Right cardiac atrium (tissue), 5 donors: ENCODE measurements at places on chromosomes 12 and 14. TPM values are rescaled to one million over a fixed set of nuclear protein-coding genes. Genes with fewer than 3 reads are reported as not detected.
A peak's percentile ranks its signal among the peaks of the same experiment; 100 is the strongest.

GRCh38 chr14:23058654-23059504 lies 1.6 kb upstream of the CDH24 start:
- DNase-seq: peak; percentile 39

- no peak for DNase-seq
Measured at GRCh38 chr12:16583969-16584745, 21.8 kb downstream of the LMO3 start.

- no peak for DNase-seq
Measured at GRCh38 chr12:80406253-80406652, 37.8 kb upstream of the PTPRQ start.

DNA sequence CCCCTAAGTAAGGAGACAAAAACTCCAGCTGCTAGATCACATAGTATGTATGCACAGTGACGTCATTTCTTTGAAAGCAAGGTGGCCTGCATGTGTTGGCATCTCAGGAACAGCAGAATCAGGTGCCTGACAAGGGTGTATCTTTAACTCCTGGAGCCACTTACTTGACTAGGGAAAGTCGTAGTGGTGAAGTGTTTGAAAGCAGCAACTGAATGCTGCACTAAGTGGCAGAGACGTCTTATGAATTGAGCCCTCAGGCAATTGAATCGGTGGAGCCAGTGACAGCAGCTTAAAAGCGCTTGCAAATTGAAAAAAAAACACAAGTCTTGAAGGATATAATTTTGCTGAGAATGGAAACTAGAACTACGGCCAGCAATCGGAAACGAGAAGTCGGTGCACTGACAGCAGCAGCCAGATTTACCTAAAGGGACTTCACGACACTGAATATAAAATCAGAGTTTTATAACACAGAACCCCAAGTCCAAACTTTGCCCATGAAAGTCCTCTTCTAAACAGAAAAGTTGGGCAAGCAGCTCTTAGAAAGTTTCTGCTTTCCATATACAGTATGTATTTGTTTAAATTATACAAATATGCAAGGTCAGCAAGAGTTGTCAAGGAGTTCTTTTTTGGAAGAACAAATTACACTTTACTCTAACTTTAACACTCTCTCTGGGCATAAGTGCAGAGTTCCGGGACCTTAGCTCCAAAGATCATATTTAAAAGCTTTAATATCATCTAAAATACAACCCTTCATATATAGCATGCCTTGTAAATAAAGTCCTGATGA lies 1.1 kb downstream of the IGF1 start:
- no peak for DNase-seq

GRCh38 chr12:26431211-26431610 lies 235.8 kb downstream of the SSPN start:
- DNase-seq: no peak

- no peak for DNase-seq
Measured at GRCh38 chr12:6112004-6112403, 12.5 kb downstream of the VWF start.

GRCh38 chr14:77458249-77458950 lies 507 bp downstream of the AHSA1 start:
- peak; percentile 26 for DNase-seq

DNA sequence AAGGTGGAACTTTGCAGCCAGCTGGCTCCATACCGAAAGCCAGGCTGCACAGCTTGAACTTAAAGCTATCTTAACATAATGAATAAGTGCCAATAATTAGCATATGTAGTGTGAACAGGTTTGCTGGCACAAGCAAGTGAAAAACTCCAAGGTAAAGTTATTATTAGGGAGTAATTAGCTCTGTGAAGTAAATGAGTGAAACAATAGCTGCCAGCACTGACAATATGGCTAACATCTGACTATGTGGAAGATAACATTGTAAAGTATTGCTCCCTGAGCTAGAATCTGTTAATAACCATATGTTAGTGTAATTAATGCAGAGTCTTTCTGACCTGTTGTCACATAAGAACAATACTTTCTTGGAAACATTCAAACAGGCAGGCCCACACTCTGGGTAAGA lies 246.4 kb downstream of the SOX5 start:
- no peak for DNase-seq

DNA sequence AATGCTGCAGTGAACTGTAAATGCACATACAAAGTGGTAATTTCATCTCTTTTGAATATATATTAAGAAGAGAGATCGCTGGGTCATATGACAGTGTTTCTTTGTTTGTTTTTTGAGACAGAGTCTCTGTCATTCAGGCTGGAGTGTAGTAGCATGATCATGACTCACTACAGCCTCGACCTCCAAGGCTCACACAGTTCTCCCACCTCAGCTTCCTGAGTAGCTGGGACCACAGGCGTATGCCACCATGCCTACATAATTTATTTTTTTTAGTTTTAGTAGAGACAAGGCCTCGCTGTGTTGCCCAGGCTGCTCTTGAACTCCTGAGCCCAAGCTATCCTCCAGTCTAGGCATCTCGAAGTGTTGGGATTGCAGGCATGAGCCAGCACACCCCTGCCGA lies 62.4 kb upstream of the ACSS3 start:
- no peak for DNase-seq

GRCh38 chr14:94394025-94394493 lies 5.7 kb upstream of the SERPINA1 start:
- no peak for DNase-seq

- DNase-seq: no peak
Measured at GRCh38 chr12:131913666-131914065, 15.4 kb upstream of the PUS1 start.

- peak; percentile 77 for DNase-seq
Measured at GRCh38 chr14:68884031-68885030, 91.5 kb upstream of the ZFP36L1 start.

DNA sequence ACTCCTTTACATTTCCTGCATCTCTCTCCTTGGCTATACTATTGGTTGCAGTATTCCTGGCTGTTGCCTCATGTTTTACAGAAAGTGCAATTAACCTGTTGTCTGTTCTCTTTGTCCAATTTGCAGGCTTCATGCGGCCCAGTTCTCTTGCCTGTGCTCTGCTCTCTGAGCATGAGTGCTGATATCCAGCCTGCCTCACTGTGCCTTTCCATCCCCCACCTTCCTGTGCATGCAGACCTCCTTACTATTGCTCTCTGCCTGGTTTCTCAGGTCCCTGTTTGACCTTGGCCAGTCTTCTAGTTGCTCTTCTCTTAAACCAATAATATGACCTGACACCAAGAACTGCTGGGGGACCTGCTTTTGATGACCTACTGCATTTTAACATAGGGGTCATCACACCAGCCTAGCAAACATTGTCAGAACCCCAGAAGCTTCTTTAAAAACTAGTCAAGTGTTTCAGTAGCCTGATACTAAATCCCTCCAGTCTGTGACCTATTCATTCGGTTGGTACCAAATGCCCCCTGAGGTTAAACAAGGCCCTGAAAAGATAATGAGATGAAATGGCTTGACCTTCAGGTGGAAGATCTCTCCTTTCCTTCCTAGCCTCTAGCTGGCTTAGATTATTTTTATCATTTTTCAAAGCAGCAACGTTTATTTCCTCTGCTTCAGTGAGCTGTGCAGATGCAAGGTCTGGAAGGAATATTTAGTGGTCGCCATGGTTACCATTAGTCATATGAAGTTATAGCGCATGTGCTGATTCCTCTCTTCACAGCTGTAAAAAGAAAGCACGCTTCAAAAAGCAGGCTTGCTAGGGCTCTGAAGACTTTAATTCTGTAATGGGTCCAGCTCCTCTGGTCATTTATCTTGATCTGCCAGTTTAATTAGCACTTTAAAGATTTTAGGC lies 216.5 kb downstream of the PHLDA1 start:
- no peak for DNase-seq

DNA sequence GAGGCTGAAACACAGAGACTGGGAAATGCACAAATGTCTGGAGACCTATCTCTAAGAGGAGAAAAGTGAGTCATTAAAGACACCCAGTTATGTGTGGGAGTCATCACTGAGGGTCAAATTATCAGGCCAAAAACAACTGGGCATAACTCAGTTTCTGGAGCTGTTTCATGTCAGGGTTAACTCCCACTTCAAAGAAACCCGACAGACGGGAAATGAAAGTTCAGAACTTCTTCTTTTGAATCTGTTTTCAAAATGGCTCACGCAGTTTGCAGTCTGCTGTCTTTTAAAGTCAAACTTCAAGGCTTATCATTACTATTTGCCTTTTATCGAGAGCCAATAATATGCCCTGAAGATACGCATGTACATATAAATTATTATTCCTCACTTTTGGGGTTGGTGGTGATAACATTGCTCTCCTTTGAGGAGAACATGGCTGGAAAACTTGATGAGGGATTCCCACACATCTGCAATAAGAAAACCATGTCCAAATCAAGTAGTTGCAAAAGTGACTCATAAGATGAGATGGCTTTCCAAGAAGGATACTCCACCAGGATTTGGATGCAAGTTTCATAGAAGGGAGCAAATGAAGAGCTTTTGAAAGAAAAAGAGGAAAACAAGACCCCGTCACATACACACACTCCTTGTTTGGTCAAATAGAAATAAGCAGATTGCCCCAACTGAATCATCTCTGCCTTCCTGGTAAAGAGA lies 341.4 kb downstream of the ADAMTS20 start:
- no peak for DNase-seq

DNA sequence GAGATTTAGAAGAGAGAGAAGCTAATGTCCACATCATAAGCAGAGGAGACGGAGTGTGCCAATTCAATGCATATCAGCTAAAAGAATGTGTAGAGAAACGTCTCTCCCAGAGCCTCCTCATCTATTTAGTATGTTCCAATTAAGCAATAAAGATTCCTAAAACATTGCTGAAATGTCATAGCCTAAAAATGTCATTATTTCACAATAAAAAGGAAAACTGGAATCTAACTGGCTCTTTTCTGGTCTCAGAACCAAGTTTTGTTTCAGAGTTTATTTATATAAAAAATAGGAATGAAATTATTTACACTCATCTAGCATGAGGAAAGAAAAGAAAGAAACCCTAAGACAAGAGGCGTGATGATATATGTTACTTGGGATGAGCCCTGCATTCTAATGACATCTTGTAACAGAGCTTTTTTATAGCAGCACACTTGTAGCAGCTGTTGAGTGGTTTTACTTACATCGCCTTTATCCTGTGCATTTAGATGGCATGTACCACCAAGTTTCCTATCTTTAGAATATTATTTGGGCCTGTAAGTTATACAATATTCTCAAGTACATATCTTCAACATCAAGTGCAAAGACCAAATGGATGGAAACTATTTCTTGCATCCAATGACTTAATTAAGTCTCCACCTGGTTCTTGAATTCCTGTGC lies 266.3 kb upstream of the PRKD1 start:
- DNase-seq: no peak

DNA sequence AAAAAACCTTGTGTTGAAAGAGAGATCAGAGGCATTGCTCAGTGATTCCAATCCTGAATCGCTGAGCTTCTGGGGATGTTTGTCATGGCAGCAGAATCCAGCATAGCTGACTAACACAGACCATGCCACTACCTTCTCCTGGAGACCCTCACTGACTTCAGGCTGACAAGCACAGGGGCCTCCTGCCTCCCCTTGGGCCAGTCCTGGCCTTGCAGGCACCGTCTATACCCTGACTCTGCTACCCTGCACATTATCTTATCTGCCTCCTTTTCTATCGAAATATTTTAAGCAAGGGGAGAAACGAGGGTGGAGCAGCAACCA lies 139.8 kb downstream of the KIF26A start:
- DNase-seq: no peak

GRCh38 chr12:130805635-130806034 lies 33.4 kb downstream of the STX2 start:
- DNase-seq: no peak

DNA sequence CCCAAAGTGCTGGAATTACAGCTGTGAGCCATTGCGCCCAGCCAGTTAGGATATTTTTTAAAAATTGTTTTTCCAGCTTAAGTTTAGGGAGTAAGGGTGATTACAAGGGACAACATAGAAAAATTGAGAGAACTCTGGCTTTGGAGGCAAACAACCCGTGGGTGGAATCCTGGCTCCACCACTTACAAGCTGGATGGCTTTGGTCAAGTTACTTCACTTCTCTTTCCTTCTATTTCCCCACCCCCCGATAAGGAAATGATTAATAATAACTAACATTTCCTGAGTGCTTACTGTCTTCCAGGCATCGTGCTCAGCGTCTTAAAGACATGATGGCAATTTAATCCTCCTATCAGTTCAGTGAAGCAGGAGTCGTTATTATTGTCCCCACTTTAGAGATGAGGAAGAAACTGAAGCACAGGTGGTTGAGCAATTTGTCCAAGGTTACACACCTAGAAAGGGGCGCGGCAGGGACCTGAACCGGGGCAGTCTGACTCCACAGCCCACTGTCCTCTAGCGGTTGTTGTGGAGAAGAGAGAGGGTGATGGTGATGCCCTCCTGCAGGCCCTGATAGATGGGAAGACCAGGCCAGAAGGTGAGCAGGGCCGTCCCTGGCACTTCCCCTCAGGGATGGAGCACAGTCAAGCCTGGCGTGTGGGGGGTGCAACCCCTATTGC lies 16.7 kb upstream of the FAIM2 start:
- DNase-seq: peak; percentile 62

DNA sequence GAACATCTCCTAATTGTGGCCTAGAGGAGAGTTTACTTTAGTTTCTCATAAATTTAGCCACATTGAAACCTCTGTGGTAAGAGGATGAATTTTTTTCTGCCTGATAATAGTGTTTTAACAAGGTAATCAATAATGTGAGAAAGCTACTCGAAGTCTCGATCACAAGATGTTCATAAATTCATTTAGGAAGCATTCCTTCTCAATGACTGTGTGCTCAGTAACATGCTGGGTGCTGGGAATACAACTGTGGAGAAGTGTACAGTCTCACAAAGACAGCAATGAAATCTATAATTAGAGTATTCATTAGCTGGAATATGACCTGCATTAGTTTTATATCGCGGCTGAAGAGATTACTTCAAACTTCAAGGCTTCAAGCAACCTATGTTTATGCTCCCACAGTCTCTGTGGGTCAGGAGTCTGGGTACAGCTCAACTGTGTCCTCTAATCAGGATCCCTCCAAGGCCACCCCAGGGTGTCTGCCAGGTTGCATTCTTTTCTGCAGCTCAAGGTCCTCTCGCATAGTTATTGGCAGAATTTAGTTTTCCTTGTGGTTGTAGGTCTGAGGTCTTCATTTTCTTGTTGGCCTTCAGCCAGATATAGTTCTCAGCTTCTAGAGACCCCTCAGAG lies 167.6 kb downstream of the ANO4 start:
- no peak for DNase-seq

GRCh38 chr12:169528-170370 lies 44.2 kb downstream of the SLC6A12 start:
- no peak for DNase-seq

DNA sequence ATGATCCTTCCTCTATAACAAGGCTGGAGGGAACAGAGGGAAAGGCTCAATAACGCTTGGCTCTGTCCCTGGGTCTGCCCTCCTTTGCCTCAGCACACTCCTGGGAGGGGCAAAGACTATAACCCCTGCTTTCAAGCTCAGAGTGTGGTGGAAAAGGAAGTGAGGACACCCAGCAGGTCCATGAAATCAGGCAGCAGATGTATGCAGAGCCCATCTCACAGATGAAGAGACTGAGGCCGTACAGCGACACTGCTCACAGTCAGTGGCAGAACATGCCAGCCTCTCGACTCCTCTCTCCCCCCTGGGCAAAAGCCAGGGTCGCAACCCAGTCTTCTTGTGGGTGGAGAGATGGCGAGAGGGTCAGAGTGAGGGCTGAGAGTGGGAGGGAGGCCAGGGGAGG lies 39.8 kb downstream of the SLC6A12 start:
- DNase-seq: no peak

FAM216A gene
- 7.7 TPM for total RNA-seq

AKAP5 gene
- 0.22 TPM for total RNA-seq

LRTM2 gene
- total RNA-seq: not detected

KITLG gene
- total RNA-seq: 7.3 TPM

MAP3K9 gene
- 1.6 TPM for total RNA-seq

ADAM20 gene
- total RNA-seq: 0.50 TPM

RPGRIP1 gene
- total RNA-seq: 0.42 TPM

SDSL gene
- total RNA-seq: 4.2 TPM

NYNRIN gene
- total RNA-seq: 9.3 TPM

ARF3 gene
- total RNA-seq: 84.4 TPM
